ENCODE measurements at places on chromosomes 6 and 20.

- DNase-seq: no peak
Observed at GRCh38 chr20:4548552-4548951, 173.2 kb upstream of the PRND start.

GRCh38 chr20:61299104-61299503 lies 47.0 kb downstream of the CDH4 start:
- DNase-seq: no peak

DNA sequence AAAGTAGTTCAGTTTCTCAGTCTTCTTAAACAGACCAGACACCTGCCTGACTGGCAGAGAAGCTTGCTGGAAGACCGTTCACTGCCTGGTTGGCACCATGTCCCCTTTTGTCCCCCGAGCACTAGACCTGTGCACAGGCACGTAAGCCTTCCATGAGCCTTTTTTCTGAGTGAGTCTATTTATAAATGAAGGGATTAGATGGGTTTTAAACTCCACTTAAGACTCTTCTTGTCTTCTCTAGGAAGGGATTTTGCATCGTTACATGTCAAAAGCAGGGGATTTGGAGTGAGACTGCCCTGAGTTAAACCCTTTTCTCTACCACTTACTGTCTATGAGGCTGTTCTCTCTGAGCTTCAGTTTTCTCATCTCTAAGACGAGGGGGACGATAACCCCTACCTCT lies 37.6 kb downstream of the STK35 start:
- no peak for DNase-seq

DNA sequence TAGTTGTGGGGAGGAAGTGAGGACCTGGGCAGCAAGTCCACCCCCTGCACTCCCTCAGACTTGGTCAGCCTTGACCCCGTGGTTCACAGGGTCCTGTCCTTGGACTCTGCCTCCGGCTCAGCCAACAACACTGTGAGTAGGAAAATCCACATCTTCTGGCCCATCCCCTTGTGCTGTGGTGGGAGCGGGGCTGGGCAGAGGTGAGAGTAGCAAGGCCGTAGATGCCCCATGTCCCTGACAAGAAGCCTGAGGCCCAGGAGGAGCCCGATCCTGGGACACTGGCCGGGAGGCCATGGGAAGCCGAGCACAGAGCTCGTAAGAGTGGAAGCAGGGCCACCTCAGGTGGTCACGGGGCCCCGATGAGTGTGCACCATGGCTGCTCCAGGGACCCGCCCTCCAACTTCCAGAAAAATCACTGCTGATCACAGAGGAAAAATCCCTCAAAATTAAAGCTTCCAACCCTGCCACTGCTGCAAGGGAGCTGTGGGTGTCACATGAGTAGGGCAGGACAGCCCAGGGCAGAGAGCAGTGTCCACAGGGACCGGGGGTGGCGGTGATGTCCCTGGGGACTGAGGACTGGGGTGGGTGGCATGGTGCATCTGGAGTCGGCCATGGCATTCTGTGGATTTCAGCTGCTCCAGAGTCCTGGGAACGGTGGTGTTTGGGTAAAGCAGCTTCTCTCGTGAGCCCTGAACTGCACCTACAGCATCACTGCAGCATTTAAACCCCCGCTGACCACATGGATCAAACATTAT lies 189.4 kb downstream of the DLL1 start:
- DNase-seq: no peak

DNA sequence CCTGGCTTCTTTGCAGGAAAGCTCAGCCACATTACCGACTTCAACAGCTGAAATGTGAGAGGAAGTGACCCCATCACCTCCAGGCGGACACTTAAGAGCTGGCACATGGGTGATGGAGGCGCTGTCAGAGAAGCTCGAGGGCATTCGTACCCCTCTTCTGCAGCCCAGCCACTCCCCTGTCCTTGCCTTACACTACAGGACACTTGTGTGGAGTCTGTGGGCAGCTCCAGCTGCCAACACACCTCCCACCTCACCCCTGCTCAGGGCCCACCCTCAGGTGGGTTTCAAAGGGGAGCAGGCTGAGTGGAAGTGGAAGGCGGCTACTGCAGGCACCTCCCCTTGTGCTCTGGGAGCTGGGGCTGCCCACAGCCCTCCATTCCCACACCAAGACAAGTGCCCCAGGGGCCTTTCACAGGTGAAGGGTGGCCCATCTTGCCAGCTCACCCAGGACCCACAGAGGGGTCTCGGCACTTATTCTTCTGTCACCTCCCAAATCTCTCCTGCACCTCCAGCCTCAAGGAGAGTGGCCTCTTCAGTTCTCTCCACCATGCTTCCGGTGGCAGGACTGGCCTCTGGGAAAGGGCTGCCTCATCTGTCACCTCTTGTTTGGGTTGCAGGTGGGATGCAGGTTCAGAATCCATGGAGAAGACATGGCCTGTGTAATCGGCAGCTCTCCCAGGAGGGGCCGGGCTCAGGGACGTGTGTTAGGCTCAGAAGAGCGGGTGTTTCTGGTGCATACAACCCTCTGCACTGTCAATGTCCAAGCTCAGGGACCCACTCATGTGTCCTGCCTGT lies 49.8 kb downstream of the IRF4 start:
- DNase-seq: no peak

- no peak for DNase-seq
Observed at GRCh38 chr6:166916824-166917223, 39.5 kb downstream of the RNASET2 start.

GRCh38 chr20:26216025-26216424 lies 519.4 kb upstream of the ZNF337 start:
- DNase-seq: peak; percentile 39

DNA sequence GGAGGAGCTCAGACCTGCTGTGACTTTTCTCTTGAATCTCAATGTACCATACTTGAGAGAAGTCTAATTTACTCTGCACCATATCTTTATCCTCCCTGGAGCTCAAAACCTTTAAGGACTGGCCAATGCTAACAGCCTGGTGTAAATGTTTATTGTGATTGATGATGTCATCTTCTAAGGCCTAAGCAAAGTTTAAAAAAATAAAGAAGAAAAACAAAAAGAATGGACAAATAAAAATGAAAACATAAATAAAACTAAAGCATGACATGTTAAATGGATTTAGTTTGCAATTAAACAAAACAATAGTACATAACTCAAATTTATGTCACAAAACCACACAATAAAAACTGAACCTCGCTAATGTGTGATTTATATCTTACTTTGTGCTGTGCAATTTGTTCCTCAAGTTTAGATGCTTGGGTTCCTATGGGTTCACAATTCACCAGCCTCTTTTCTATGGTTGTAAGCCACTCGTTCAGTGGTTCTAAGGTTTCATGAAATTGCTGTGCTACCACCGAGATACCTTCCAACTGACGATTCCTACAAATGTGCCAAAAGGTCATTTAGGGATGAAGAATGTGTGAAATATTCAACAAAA lies 113.0 kb downstream of the DST start:
- DNase-seq: no peak

DNA sequence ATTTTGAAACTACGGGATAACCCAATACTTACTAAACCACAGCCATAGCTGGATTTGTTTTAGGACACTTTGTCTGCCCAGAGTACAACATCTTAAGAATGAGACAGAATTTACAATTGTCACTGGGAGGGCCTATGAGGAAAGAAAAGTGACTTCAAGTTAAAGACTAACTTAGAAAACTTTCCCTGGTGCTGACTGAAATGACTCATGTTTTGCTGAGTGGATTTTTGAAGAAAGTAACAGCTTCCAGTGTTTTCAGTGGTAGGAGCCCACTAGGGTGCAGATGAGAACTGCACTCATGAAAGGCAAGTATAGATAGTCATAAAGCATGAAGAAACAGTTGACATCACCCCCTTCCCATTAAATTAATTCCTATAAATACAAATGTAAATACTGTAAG lies 988.2 kb upstream of the MAP3K7 start:
- DNase-seq: no peak

DNA sequence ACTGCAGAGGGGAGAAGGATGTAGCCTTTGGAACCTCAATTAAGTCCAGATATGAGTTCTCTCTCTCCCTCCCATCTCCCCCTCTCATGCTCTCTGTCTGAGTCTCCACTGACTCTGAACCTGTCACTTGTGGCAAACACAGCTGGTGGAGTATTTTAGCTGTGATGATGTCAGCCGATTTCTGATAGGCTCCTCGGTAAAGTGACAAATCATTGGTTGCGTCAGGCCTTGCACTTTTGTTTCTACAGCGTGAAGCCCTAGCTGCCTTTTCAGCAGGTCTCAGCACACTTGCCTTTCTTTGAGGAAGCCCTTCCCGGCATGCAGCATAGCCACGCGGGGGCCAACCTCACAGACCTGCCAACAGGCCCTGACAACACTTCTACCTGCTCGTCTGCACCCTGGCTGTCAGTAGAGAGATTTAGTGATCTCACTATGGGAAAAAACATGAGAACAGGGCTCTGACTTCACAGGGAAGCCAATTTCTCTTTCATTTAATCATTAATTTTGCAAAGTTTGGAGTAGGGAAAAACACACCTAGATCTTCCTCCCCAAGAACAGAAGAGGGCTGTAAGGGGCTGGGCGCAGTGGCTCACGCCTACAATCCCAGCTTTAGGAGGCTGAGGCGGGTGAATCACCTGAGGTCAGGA lies 84.4 kb downstream of the GMPR start:
- peak; percentile 88 for DNase-seq

- peak; percentile 93 for DNase-seq
Observed at GRCh38 chr6:27145731-27146455, 101.6 kb upstream of the PRSS16 start.

DNA sequence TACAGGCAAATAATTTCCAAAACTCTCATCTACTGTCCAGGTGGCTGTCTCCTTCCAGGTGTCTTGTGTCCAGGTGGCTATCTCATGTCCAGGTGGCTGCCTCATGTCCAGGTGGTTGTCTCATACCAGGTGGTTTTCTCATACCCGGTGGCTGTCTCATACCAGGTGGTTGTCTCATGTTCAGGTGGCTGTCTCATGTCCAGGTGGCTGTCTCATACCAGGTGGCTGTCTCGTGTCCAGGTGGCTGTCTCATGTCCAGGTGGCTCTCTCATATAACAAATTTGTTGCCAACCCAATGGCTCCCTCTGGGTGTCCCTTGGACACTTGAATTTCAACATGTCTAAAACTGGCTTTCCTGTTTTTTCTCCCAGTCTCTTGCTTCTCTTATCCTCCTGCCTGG lies 14.3 kb upstream of the SLC22A3 start:
- DNase-seq: no peak

GRCh38 chr6:149508485-149508884 lies 23.7 kb upstream of the ZC3H12D start:
- no peak for DNase-seq

GRCh38 chr6:3808759-3809514 lies 40.2 kb upstream of the FAM50B start:
- DNase-seq: peak; percentile 90

GRCh38 chr20:63747622-63748069 lies 8.1 kb downstream of the SLC2A4RG start:
- no peak for DNase-seq

DNA sequence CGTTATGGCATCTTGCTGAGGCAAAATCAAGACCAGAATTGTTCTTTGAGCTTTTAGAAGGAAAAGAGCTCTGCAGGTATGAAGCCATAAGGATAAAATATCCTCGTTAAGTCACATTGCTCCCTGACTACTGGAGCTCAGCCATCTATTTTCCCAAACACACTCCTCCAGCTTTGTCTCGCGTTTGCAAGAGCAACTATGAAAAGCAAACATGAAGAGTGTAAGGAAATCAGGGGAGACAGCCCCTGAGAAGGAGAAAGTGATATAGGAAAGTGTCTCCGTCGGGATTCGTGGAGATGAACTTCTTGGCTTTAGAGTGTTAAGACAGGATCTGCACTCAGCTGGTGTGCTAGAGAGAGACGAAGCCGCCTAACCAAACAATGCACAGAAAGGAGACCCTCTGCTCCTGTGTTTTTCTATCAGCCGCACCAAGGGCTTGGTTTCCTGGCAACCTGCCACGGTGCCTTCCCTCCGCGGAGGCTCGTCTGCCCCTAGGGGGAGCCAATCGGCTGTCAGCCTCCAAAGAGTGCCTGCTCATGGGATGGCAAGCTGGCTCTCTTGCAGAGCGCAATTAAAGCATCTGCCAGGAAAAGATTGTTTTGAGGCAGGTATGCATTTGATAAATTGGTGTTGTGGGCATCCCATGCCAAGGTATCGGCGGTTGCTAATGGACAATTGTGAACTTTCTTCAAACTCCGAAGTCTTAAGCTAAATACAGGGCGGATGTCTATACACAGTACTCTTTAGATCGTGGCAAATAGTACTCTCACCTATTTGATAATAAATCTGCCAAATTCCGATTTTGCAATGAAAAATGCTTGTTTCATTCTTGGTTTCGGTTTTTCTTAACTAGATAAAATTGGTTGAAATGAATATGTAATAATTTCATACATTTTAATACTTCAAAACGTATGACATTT lies 603.2 kb downstream of the RNF144B start:
- DNase-seq: peak; percentile 69

GRCh38 chr6:52503851-52504781 lies 72.7 kb downstream of the TRAM2 start:
- DNase-seq: peak; percentile 75

DNA sequence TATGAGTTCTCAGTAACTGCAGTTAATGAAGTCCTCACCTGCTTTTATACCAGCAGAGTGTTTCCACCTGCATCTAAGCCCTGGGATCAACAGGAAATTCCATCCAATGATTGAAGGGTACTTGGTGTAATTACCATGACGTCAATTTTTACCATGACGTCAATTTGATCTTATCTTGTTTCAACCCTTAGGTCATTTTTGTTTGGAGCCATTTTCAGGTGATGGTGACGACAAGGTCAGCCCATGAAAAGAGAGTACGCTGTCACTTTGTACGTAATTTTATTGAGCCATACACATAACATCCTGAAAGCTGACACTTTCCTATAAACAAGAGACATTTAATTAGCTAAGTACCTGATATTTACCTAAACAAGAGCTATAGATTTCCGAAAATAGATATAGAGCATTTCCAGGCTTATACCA lies at the start of gene CGA:
Gene CGA, minus strand, starts transcription at position 20 of the 423 bp plus-strand sequence. CDS start 6,906 bp downstream, outside the sequence.
- DNase-seq: no peak

DNA sequence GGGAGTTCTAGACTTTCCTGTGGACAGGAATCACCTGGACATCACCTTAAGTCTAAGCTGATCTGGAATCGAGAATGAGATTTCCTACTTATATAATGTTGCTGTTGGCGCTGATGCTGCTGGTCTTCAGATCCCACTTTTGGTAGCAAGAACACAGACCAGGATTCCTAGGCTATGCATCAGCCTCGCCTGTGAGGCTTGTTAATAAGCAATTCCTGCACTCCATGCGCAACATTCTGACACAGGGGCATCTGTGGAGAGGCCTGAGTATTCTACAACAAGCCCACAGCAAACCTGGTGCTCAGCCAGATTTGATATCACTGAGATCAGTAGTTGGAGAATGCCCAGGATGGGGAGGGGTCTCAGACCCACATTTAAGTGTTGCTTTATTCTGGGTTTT lies 52.0 kb upstream of the TRIM26 start:
- DNase-seq: peak; percentile 58

GRCh38 chr6:170080828-170081371 lies 210.0 kb downstream of the DLL1 start:
- no peak for DNase-seq

GRCh38 chr6:33696548-33697518 lies 14.7 kb downstream of the UQCC2 start:
- DNase-seq: no peak

DNA sequence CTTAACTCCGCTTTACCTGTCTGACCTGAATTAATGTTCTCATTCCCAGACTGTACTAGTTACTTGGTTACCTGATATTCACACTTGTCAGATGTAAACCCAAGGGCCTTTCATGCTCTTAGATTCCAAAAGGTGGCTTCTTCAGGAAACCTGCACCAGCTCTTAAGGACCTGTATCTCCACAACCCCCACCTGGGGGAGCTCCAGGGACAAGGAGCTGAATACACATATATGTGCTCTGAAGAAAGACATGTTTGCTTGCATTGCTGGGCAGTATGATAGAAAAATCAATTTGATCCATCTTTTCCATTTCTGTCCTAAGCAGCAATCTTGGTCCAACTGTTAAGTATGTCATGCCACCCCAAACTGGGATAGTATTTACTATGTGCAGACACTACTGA lies 64.8 kb upstream of the POU3F2 start:
- DNase-seq: peak; percentile 9

All from fibroblast of skin of scalp (primary cell).